D721Med (cell line): ENCODE measurements at places on chromosomes 7 and 10.

GRCh38 chr7:100456562-100456961 lies 7.5 kb downstream of the SPACDR start:
- DNase-seq: no peak

GRCh38 chr10:110355141-110355831 lies 50.6 kb upstream of the SMNDC1 start:
- no peak for DNase-seq

GRCh38 chr7:5214641-5215040 lies 24.6 kb downstream of the WIPI2 start:
- DNase-seq: no peak

DNA sequence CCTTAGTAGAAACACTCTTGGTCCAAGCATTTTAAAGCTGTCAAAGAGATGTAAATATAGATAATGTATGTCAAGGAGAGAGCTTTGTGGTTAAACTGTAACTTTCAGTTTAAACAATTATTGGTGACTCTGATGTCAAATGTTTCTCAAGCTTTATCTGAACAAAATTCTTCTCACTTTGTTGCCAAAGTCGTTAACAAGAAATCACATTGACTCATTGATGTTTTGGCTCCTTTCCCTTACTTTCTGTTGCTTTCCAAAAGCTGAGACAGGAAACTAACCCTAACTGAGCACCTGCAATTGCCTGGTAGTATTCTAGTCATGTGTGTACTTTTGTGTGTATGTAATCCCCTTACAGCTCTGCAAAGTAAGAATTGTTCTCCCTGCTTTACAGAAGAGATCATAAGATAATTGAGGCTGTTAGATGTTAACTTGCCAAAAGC lies 108.5 kb downstream of the CFTR start:
- no peak for DNase-seq

- no peak for DNase-seq
Measured at GRCh38 chr7:33200282-33200681, 70.9 kb downstream of the BBS9 start.

DNA sequence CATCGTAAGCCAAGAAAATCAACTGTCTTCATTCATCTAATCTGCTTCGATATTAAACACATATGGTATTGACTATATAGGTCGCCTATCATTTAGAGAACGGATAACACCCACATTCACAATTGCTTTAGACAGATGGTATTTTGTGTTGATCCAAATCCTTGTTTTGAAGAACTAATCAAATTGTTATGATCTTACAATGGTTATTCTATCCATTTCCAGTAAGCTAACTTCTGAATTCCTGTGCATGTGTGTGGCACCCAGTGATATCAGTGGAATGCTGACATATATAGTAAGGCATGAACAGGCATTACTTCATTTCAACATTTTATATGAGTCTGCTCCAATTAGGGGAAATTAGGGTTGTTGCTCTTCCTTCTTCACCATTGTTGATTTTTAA lies 98.8 kb downstream of the SEMA3E start:
- DNase-seq: no peak

- no peak for DNase-seq
Measured at GRCh38 chr10:98276311-98276710, 8.3 kb upstream of the LOXL4 start.

- DNase-seq: no peak
Measured at GRCh38 chr7:70616211-70616610, 515.7 kb upstream of the GALNT17 start.

- no peak for DNase-seq
Measured at GRCh38 chr7:121610243-121610642, 214.1 kb upstream of the FAM3C start.

DNA sequence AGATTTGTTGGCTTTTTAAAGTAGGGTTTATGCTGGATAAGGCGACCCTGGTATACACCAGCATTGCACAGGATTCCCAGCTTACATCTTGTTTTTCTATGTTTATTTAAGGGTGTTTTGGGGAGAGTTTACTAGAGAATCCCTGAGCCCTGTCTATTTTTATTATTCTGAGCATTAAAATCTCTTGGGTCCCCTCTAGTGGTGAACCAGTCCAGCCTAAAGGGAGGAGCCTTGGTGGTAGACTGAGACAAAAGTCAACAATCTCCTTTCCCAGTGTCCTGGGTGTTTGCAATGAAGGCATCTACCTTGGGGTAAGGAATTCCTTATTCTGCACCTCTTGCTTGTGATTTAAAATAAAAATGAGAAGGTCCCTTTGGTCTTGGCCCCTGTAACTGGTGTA lies 38.2 kb downstream of the ANTXRL start:
- DNase-seq: no peak

- DNase-seq: no peak
Measured at GRCh38 chr7:84088802-84089201, 105.8 kb downstream of the SEMA3A start.

DNA sequence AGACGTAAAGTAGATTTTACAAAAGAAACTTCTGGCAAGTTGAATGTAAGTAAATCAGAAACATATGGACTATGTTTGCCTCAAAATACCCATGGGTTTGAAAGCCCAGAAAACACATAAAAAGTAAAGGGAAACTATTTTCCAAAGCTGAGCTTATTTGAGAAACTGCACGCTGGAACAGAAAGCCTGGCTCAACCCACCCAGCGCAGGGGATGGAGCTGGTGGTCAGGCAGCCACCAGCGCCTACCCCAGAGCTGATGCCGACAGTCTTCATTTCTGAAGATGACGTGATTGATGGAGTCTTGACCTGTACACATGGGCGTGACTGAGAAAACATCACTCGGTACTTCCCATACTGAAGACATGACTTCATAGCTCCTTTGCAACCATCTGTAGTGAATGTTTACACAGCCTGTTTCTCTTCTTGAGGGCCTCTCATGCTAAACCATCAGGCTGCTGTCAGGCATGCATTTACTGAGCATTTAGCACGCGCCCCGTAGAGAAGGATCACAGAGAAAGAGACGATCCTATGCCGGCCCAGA lies 232.6 kb upstream of the AUTS2 start:
- no peak for DNase-seq

DNA sequence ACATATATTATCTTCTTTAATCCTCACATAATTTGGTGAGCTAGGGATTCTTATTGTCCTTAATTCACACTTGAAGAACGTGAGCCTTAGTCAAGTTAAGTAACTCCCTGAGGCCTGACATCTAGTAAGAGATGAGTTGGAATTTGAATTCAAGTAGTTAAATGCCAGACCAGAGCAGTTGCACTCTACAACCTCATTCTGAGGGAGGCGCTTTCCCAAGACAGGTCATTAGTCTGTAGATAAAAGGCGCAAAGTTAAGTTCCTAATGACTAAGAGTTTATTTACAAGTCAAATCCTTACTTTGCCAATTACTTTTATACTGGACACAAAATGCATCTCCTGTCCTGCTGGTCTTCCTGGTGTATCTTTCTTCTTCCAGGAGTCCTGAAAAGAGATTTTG lies 3.6 kb upstream of the EXOC6 start:
- no peak for DNase-seq

DNA sequence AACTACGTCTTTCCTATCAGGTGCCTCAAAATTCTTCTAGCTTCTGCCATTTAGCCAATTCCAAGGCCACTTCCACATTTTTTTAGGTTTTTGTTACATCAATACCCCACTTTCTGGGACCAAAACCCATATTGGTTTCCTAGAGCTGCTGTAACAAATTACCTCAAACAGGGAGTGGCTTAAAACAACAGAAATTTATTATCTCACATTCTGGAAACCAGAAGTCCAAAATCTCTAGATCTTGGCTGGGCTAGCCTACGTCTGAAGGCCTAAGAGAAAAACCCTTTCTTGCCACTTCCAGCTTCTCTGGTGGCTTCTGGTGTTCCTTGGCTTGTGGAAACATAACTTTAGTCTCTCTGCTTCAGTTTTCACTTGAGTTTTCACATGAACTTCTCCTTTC lies 85.1 kb upstream of the BMPER start:
- no peak for DNase-seq

- DNase-seq: no peak
Measured at GRCh38 chr10:70673043-70673928, 980 bp downstream of the ADAMTS14 start.

DNA sequence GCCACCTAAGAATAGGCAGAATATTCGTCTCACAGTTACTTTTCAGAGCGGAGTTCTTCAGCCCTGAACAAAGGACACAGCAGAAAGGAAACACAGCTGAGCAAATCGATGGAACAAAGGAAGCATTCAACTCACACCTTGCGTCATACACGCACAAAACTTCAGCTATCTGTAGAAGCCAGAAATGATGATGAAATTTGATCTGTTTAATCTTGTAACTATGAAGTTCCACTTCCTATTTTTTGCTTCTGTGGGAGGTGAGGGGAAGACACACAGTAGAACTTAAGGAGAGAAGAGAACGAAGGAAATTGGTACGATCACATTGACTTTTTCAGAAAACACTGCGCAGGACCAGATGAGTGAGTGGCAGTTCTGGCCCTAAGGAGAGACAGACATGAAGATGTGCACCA lies 26.2 kb downstream of the FAM171A1 start:
- DNase-seq: no peak

DNA sequence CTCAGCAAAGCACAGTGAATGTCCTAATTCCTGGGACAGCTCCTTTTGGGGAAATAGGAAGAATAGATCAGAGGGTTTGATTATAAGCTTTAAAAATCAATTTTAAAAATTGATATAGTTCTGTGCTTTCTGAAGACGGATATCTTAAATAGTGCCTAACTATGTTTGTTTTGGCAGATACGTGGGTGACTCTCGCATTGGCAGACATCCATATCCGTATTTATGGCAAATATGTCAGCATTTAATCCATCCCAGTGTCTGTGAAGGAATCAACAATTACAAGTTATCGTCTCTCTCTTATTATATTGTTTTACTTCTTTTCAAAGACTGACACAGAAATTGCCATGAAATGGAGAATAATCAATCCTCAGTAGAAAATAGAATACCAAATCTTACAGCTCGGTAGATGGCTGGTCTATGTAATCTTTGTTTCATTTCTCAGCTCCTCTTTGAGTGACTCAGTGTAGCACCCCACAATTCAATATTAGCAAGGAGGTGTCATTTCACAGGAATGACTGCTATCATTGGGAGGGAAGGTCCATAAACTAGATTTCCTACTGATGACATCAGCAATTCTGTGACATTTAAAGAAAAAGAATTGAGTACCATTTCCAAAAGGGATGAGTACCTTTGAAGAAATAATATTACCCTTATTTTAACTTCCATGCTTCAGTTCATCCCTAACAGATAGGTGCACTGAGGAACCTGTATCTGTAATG lies 186.4 kb upstream of the NFE2L3 start:
- no peak for DNase-seq

GRCh38 chr7:135291809-135292253 lies 58.2 kb downstream of the STRA8 start:
- no peak for DNase-seq

DNA sequence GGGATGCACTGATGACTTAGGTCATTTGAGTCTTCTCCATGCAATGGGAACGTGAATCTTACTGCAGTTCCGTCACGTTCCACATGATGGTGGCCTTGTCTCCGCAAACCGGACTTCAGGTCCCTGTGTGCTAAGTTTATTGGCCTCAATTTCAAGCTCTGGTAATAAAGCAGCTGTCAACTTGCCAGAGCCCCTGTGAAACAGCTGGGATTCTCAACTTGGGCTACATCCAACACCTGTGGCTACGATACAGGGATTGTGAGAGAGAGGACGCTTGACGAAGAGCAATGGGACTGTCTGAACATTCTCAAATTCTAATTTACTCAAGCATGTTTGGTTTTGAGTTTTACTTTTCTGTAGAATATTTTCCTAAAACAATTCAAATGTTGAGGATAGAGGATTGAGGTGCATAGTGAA lies 174.2 kb downstream of the PTN start:
- DNase-seq: no peak

DNA sequence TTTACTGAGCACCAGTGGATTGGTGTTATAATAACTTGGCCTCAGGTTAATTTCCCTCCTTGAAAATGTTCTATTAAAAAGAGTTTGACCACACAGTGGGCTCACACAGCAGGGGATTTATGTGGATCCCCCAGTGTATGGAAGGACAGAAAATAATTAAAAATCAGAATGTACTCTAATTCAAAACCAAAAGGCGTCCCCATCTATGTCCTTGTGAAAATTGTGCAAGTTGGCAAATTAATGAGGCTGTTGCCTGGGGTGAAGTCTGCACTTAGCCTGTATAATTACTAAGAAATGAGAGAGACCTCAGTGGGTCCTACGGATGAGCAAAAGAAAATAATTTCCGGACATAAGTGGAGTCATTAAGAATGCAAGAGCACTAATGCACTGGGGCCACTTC lies 31.1 kb downstream of the PIK3CG start:
- no peak for DNase-seq

DNA sequence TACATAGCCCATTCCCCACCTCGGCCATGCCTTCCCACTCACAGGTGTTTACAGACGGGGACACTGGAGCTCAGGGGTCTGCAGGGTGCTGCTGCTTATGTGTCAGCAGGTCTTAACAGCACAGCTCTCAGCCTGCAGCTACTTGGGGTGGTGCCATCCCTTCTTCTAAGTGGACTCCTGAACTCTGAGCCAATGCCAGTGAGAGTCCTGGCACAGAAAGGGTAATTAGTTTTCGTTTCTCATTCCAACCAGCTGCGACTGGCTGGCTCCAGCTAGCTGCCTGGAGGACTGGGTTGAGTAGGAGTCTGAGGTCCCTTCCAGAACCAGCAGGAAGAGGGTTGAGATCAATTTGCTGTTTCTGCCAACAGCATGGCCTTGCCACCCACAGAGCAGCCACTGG lies 88.3 kb upstream of the AGK start:
- no peak for DNase-seq

GRCh38 chr10:119653209-119653608 lies 2.0 kb downstream of the BAG3 start:
- DNase-seq: no peak

- DNase-seq: no peak
Measured at GRCh38 chr10:79311581-79312407, 35.5 kb upstream of the PPIF start.

- DNase-seq: no peak
Measured at GRCh38 chr10:114697061-114697598, 39.1 kb upstream of the ABLIM1 start.

- DNase-seq: no peak
Measured at GRCh38 chr10:92200564-92200963, 90.3 kb downstream of the CPEB3 start.

DNA sequence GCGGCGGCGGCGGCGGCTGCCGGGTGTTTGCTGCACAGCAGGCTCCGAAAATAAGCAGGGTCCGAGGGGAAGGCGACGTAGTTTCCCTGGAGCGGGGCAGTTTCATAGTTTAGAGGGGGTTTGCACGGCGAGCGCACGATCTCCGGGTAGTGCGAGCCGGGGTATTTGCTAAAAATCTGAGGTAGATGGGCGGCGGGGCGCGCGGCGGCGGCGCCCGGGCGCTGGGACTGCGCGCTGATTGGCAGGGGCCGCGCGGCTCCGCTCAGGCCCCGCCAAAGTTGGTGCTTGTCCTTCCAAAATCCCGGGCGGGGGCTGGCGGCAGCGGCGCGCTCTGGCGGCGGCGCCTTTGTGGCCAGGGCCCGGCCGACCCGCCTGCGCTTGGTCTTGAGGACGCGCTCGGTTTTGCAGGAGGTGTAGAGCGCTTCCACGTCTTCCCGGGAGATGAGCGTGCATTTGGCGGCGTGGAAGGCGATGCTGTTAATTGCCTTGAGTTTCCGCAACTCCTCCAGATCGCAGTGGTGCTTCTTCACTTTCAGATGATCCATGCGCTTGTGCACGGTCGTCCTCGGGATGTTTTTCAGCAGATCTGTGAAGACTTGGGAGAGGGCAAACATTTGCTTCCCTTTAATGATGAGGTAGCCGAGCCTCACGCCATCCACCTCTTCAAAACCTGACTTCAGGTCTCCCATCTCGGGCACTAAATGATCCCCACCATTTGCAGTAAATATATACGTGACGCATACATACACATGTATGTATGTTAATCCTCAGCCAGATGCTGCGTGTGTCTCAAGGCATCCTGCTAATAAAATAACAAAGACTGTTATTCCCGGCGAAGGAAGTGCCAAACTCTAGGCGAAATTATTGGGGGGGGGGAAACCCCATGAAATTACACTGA lies 8.1 kb downstream of the SKIDA1 start:
- DNase-seq: no peak
